ENCODE measurements at places on chromosomes 16 and 17. TPM values are rescaled to one million over a fixed set of nuclear protein-coding genes. Genes with fewer than 3 reads are reported as not detected.
A peak's percentile ranks its signal among the peaks of the same experiment; 100 is the strongest.

GRCh38 chr17:6559753-6560215 lies 3.4 kb upstream of the PITPNM3 start:
- peaks cover 18% of the 10 kb centered on the region for H3K4me1 ChIP-seq
- H3K36me3 ChIP-seq: no peaks in the 10 kb centered on the region
- DNase-seq: no peak
- no peak overlapping the region for H3K27ac ChIP-seq

SNX20 gene
- total RNA-seq: 2.6 TPM

DNA sequence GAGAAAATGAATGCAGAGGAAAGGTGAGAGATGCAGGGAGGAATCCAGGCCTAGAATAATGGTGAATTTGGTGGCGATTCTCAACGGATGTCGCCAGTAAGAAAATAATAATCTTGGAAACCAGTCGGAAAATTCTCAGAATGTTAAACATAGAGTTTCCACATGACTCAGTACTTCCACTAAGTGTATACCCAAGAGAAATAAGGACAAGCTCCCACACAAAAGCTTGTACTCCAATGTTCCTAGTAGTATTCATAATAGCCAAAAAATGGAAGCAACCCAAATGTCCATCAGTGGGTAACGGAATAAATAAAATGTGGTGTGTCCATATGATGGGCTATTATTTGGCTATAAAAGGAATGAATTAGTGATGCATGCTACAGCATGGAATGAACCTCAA lies 19.4 kb upstream of the ENGASE start:
- H3K36me3 ChIP-seq: no peaks in the 10 kb centered on the region
- no peak overlapping the region for H3K27ac ChIP-seq
- H3K4me3 ChIP-seq: no peak overlapping the region
- H3K27me3 ChIP-seq: no peaks in the 10 kb centered on the region

DNA sequence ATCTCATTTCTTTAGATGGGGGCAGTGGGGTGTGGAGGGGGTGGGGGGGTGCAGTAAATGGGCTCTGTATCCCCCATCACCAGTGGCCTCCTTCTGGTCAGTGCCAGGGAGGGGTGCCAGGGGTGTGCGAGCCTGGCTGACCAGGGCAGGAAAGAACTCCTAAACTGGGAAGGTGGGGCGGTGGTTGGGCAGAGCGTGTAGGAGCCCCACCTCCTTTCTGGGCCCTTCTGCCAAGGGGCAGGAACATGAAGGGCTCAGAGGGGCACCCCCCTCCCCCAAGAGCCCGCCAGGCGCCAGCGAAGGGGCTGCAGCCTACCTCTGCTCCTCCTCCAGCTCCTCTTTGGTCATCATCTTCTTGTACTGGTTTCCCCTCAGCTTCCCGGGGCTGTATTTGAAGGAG lies 26.0 kb downstream of the MXRA7 start:
- no peak for DNase-seq
- H3K27ac ChIP-seq: peak overlapping the region; percentile 89
- H3K36me3 ChIP-seq: no peaks in the 10 kb centered on the region
- no peaks in the 10 kb centered on the region for H3K27me3 ChIP-seq
- peaks cover 58% of the 10 kb centered on the region for H3K4me1 ChIP-seq

KRTAP2-1 gene
- not detected for total RNA-seq

GRCh38 chr17:14298221-14298946 lies 2.5 kb upstream of the HS3ST3B1 start:
- H3K4me3 ChIP-seq: no peak overlapping the region
- H3K27ac ChIP-seq: no peak overlapping the region
- H3K4me1 ChIP-seq: peaks cover 42% of the 10 kb centered on the region

DNA sequence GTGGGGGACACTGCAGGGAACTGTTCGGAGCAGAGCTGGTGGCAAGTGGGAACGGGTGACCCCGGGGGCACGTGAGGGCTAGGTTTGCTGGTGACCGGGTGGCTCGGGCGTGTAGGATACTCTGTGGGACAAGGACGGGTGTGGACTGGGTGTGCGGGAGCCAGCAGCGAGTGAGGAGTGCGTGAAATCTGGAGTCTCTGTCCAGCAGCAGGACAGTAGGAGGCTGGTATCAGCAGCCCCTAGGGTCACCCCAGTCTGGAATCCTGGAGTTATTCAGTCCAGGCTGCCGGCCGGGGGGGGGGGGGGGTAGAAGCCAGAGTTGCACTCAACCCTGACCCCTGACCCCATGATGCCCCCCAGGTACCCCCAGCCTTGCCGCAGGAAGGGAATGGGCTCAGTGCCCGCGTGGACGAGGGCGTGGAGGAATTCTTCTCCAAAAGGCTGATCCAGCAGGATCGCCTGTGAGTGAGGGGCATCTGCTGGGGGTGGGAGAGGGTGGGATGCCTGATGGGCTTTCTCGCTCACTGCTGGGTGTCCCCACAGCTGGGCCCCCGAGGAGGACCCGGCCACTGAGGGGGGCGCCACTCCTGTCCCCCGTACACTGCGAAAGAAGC lies 6.2 kb downstream of the ACD start:
- peaks cover 68% of the 10 kb centered on the region for H3K27me3 ChIP-seq
- H3K27ac ChIP-seq: no peak overlapping the region
- DNase-seq: no peak
- H3K4me3 ChIP-seq: no peak overlapping the region
- H3K4me1 ChIP-seq: peaks cover 9% of the 10 kb centered on the region

DNA sequence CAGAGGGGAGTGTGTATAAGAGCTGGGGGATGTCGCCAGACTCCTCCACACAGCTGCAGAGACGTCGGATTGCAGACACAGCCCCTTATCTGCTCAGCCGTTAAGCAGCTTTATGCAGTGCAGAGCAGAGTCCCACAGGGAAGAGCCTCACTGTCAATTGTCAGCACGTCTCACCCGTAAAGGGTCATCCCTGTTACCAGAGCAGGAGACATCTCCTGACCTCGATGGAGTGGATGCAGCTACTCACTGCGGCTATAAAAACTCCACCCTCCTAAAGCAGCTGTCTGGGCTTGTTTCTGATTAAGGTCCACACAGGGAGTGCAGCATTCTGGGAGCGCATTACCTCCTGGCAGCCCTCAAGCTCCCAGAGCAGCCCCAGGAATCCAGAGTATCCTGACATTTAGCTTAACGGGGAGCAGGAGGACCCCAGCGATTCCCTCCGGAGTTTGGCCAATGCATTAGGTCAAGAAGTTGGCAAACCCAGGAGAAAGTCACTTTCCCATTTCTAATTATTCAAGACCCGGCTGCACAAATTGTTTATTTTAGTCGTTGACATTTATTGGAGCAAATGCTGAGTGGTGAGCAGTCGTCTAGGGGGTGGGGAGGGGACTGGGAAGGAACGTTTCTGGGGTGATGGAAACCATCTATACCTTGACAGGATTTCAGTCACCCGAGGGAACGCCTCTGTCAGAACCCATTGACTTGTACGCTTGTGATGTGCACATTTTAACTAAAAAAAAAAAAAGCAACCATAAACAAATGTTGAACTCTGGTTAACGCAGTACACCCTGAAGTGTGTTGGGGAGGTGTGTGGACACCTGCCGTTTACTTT lies 100.0 kb upstream of the ZNF469 start:
- no peaks in the 10 kb centered on the region for H3K4me1 ChIP-seq
- no peaks in the 10 kb centered on the region for H3K27me3 ChIP-seq
- no peaks in the 10 kb centered on the region for H3K36me3 ChIP-seq
- H3K4me3 ChIP-seq: no peak overlapping the region
- H3K27ac ChIP-seq: no peak overlapping the region

GRCh38 chr16:83810901-83811300 lies 3.1 kb downstream of the HSBP1 start:
- H3K27ac ChIP-seq: no peak overlapping the region
- DNase-seq: no peak
- no peaks in the 10 kb centered on the region for H3K27me3 ChIP-seq
- peaks cover 30% of the 10 kb centered on the region for H3K4me1 ChIP-seq
- H3K36me3 ChIP-seq: no peaks in the 10 kb centered on the region
- no peak overlapping the region for H3K4me3 ChIP-seq

DOC2A gene
- 9.8 TPM for total RNA-seq

GRCh38 chr17:75361344-75361743 lies 44.1 kb downstream of the GRB2 start:
- no peaks in the 10 kb centered on the region for H3K27me3 ChIP-seq
- no peak overlapping the region for H3K27ac ChIP-seq
- no peak overlapping the region for H3K4me3 ChIP-seq
- DNase-seq: no peak
- H3K4me1 ChIP-seq: peaks cover 39% of the 10 kb centered on the region

GRCh38 chr17:55926276-55926990 lies 175.6 kb downstream of the PCTP start:
- H3K27me3 ChIP-seq: no peaks in the 10 kb centered on the region
- no peak for DNase-seq
- H3K27ac ChIP-seq: no peak overlapping the region
- H3K4me1 ChIP-seq: no peaks in the 10 kb centered on the region
- H3K4me3 ChIP-seq: no peak overlapping the region
- no peaks in the 10 kb centered on the region for H3K36me3 ChIP-seq

PYY gene
- 89.2 TPM for total RNA-seq

GRCh38 chr16:27384425-27384824 lies 17.5 kb upstream of the IL21R start:
- H3K27ac ChIP-seq: no peak overlapping the region
- H3K27me3 ChIP-seq: no peaks in the 10 kb centered on the region
- DNase-seq: no peak
- no peaks in the 10 kb centered on the region for H3K36me3 ChIP-seq
- no peak overlapping the region for H3K4me3 ChIP-seq
- no peaks in the 10 kb centered on the region for H3K4me1 ChIP-seq

DNA sequence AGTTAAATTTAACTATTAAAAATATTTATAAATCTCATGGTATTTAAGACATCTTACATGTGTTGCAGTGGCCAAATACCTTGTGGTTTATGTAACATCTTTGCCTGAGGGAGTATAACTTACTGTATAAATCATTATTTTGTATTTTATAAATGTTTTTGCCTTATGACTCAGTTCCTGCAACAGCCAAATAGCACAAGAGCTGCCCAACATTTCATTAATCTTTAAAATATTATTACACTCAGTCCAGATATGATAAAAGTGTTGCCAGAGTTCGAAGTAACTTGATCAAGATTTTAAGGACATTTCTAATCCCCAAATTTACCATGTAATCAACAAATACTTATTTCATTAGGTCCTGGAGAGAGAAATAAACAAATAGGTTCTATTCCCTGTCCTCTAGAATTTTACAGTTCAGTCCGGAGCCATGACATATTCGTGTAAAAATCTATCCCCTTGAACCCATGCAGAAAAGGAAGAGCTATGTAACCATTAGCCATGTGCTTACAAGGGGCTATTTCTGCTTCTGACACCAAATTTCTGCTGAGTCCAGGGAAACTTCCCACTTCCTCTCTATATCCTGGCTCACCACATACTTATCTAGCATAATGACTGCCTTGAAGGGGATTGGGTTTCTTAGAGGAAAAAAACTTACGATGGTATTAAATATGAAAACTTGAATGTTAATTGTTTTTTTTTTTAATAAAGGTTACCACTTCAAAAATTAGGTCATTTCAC lies 44.0 kb downstream of the IRX6 start:
- no peaks in the 10 kb centered on the region for H3K4me1 ChIP-seq
- no peak for DNase-seq
- peaks cover 47% of the 10 kb centered on the region for H3K27me3 ChIP-seq
- no peak overlapping the region for H3K4me3 ChIP-seq
- H3K36me3 ChIP-seq: no peaks in the 10 kb centered on the region

GRCh38 chr17:1720856-1721386 lies 3.6 kb upstream of the WDR81 start:
- H3K4me1 ChIP-seq: peaks cover 34% of the 10 kb centered on the region
- no peaks in the 10 kb centered on the region for H3K27me3 ChIP-seq
- H3K36me3 ChIP-seq: no peaks in the 10 kb centered on the region
- no peak overlapping the region for H3K4me3 ChIP-seq

GRCh38 chr16:87806641-87807546 lies 41.1 kb upstream of the KLHDC4 start:
- peaks cover 17% of the 10 kb centered on the region for H3K4me1 ChIP-seq
- H3K27ac ChIP-seq: peak overlapping the region; percentile 64
- no peaks in the 10 kb centered on the region for H3K27me3 ChIP-seq

DNA sequence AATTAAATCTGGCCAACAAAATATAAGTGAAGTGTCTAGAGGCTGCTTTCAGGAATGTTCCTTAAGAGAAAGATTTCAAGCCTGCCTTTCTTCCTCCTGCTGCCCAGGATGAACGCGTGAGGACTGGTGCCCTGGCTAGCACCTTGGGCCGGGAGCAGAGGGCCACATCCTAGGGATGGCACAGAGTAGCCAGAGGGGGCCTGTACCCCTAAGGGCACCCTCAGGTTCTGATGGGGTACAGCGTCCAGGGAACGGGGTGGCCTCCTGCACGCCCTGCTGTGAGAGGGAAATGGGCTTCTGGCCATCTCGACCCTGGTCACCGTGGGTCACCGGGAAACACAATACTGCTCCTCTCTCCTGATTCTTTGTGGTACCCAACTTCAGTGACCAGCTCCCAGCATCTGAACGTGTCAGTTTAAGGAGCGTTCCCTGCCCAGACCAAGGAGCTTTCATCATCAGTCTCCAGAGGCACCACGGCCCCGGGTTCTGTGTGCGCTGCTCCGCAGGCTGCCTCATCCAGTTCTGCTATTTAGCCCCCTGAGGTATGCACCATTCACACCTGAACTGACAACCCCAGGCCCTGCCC lies 40.3 kb downstream of the MAP1LC3B start:
- peaks cover 4% of the 10 kb centered on the region for H3K36me3 ChIP-seq
- no peak overlapping the region for H3K4me3 ChIP-seq
- H3K27me3 ChIP-seq: no peaks in the 10 kb centered on the region
- peaks cover 4% of the 10 kb centered on the region for H3K4me1 ChIP-seq
- no peak for DNase-seq

- no peaks in the 10 kb centered on the region for H3K27me3 ChIP-seq
- H3K36me3 ChIP-seq: no peaks in the 10 kb centered on the region
- no peaks in the 10 kb centered on the region for H3K4me1 ChIP-seq
- no peak overlapping the region for H3K4me3 ChIP-seq
- no peak for DNase-seq
- H3K27ac ChIP-seq: no peak overlapping the region
Measured at GRCh38 chr16:52707676-52708337, 160.9 kb upstream of the TOX3 start.

DNA sequence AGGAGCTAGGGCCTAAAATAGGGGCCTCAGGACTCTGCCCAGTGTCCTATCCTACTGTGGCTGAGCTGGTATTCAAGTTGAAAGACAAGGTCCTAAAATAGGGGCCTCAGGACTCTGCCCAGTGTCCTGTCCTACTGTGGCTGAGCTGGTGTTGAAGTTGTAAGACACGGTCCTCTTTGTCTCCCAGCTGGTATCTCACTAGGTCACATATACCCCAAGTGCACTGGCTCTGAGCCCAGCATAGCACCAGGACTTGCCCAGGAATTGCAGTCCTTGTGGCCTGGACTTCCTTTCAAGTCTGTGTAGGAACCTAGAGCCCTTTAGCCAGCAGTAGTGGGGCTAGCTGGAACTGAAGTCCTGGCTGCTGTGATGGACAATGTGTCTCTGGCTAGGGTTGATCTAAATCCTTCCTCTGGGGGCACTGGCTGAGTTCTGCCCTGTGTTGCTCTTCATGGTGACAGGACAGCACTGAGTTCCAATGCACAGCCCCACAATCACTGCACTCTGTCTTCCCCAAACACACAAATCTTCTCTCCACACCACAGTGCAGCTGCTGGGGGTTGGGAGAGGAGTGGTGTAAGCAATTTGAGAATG lies 260.5 kb downstream of the HAPSTR1 start:
- H3K4me3 ChIP-seq: no peak overlapping the region
- H3K36me3 ChIP-seq: no peaks in the 10 kb centered on the region
- no peaks in the 10 kb centered on the region for H3K4me1 ChIP-seq
- no peak overlapping the region for H3K27ac ChIP-seq
- no peak for DNase-seq
- H3K27me3 ChIP-seq: no peaks in the 10 kb centered on the region

KRT15 gene
- total RNA-seq: 0.80 TPM
